Stimulated activated CD8-positive, alpha-beta memory T cell treated with anti-CD3 and anti-CD28 coated beads, Interleukin-15, amount 100 ng/mL, for 48 hours (primary cell): ENCODE measurements at places on chromosomes 2 and 18.

DNA sequence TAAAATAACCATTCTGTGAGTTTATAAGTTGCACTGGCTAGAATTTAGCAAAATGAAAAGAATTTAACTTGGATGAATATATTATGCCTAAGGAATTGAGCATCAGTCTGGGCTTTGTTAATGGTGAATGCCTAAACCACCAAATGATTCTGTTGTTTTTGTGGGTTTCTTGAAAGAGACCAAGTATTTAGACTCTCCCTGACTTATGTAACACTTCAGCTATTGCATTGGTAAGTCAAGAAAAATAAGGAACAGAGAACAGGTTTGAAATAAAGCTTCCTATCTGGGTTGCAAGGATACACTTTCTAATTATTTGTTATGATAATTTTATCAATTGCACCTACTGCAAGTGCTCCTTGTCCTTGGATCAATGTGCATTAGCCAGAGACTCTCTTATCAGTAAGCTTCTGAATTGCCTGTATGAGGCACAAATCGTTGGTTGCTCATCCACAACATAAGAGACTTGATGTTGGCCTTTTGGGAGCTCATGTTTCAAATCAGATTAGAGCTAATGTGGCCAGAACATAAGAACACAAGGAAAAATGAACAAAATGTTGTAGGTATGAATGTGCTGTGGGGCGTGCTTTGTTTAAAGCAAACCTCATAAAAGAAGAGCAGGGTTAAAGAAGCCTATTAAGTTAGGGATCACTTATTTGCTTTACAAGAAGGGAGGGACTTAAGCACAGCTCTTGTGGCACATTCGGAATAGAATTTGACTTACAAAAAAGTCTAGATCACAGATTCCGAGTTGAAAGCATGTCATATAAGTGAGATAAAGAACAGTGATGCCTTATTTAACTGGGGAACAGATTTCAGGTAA lies 37.2 kb downstream of the PRKCE start:
- DNase-seq = no peak

- no peak for DNase-seq
Observed at GRCh38 chr2:232336981-232337720, 41.4 kb upstream of the ALPP start.

GRCh38 chr2:238906254-238906935 lies 58.5 kb downstream of the TWIST2 start:
- no peak for DNase-seq

DNA sequence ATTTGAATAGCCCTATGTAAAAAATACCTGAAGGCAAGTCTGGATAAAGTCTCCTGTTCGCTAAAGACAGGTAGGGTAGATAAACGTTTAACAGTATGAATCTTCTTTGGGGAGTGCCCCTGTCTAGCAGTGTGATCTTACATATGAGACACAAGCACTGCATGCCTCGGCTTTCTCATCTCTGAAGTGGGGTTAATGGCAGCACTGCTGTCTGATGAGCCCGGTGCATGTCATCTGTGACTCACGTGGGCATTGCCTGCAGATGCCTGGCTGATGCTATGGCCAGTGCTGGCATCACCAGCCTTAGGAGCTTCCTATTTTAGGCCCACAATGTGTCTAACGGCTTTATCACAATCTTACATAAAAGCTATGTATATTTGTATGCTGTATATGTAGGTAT lies 50.1 kb downstream of the GALR1 start:
- no peak for DNase-seq

GRCh38 chr2:216486708-216487107 lies 11.9 kb upstream of the RPL37A start:
- DNase-seq = no peak

- no peak for DNase-seq
Observed at GRCh38 chr2:31244101-31244500, 10.1 kb downstream of the EHD3 start.

DNA sequence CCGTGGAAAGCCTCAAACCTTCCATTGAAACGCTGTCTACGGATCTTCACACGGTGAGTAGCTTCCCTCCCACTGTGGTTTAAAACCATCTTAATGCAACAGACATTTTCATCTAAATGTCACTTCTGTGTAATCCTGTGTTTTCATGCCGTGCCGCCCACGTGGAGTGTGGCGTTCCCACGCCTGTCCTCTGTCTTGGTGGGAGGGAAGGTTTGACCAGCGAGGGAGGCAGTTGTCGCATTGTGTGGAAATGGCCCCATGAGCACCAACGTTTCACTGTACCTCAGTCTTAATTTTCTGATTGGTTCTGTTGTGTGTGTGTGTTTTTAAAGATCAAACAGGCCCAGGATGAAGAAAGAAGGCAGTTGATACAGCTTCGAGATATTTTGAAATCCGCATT lies 88.6 kb downstream of the ITGB1BP1 start:
- DNase-seq = no peak
